Cardiac muscle cell (in vitro differentiated cells and primary cell): ENCODE measurements at places on chromosomes 2 and 18. TPM values are rescaled to one million over a fixed set of nuclear protein-coding genes. Genes with fewer than 3 reads are reported as not detected.

GRCh38 chr2:176283291-176284068 is 14.2 kb downstream of the MTX2 start:
- DNase-seq, result peak; percentile 36

DNA sequence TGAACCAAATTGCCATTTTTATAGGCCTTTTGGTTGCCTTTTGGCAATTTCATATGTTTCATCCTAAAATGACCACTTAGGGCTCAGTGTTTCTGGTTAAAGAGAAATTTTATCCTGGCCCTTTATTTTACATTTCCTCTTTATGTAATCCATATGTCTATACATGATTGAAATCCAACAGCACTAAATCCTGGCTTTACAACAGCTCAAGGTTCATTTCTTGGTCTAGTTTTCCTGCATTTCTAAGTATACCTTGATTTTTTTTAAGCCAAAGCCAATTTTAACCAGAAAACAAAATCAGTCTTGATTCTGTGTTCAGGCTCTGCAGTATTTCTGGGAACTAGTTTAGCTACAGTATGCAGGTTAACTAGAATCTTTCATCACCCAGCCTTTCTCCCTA is 11.7 kb downstream of the FZD5 start:
- no peak for DNase-seq

DNA sequence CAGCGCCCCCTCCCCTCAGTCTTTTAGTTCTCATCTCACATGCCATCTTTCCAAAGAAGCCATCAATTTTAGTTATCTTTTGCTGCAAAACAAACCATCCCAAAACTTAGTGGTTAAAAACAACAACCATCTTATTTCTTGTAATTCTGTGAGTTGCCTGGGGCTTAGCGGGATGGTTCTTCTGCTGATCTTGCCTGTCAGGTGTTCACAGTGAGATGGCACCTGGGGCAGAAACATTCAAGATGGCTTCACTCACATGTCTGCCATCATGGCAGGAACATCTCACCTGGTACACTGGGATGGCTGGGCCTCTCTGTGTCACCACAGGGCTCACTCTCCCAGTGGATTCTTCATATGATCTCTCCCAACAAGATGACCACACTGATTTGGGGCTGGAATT is 144.5 kb upstream of the MSH6 start:
- no peak for DNase-seq

DNA sequence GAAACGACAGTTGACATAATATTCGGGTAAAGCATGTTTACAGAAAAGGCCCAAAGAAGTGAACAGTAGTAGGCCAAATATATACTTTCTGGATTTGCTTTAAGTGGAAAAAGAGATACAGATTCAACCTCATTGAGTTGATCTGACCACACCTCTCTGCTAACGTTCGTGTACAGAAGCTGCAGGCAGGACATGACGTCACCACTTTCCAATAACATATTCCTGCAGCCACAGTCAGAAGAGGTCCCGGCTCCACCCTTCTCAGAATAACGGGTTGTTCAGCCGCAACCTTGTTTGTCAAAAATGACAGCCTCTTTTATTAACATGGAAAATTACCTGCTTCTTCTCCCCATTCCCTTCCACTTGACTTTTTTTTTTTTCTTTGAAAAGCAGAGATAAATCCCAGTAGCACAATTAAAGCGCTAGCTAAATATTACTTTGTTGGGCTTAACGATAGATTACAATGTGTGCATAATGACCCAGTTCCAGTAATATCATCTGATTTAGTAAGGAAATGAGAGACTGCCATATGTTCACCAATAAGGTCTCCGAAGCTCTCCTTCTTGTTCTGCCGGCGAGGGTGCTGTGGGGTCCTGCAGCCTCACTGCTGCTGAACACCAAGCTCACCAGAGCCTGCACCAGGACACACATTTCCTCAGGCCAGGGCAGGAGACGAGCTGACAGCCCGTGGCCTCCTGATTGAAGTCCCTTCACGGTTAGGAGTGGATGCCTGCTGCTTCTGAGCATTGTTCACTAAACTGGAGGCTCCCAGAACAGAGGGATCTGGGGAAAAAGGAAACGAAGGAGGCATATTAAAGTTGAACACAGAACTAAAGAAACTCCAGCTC is 451.0 kb upstream of the SALL3 start:
- peak; percentile 38 for DNase-seq

- DNase-seq, result no peak
Observed at GRCh38 chr2:233811087-233811486, 33.0 kb downstream of the MROH2A start.

DNA sequence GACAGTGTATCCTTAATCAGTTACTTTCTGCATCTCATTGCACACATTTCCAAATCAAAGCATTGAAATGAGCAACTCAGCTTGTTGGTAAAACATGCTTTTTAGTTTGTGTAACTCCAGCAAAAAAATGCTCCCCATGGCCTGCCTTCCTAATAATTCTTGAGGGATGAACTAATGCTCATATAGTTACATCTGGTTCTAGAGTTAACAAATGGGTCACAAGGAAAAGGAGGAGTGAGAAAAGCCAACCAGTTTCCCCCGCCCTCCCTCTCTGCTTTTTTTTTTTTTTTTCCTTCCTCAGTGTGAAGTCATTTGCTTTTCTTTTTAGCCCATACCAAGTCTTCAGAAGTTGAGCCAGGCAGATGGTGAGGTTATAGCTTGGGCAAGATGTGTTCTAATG is 231.7 kb downstream of the MTX2 start:
- DNase-seq, result no peak

- DNase-seq, result no peak
Observed at GRCh38 chr18:3717376-3718025, 267.5 kb downstream of the TGIF1 start.

DNA sequence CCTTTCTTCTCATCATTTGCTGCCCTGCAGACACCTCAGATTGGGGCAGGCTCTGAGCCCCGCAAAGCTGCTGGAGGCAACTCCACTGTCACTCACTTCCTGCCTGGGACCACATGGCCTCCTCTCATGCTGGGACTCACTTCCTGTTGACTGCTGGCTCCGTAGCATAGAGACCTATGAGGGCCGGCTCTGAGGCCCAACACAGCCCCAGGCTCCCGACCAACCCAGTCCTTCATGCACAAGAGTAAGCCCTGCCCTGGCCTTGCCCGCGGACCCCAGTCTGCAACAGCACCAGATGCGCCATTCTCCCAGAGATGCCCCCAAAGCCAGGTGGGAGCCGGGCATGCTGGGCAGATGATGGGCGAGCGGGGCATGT is 55.7 kb downstream of the DNMT3A start:
- DNase-seq, result no peak

YES1 gene
- 96.0 and 124 TPM in 2 replicates for total RNA-seq

DNA sequence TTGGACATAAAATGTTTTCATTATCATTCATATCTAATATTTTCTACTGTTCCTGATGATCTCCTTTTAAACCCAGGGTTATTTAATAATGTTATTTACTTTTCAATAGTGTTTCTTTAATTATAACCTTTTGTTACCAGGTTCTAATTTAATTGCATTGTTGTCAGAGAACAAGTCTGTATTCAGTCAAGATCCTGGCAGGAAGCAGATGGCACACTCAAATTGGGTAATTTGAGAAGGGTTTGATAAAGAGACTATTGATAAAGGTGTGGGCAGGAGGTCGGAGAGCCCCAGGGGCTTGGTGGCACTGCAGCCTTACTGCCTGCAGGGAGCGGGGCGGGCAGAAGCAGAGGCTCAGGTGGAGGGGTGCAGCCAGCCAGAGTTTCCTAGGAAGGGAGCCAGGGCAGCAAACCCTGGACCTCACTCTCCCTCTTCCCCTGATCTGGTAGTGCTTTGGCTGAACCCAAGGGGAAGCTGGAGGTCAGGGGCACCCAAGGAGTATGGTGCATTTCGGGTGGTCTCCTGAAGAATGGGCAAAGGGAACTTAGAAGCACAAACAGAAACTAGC is 2.3 kb upstream of the KIF1A start:
- no peak for DNase-seq

- no peak for DNase-seq
Observed at GRCh38 chr2:102229141-102229769, 42.4 kb downstream of the IL1RL2 start.

DNA sequence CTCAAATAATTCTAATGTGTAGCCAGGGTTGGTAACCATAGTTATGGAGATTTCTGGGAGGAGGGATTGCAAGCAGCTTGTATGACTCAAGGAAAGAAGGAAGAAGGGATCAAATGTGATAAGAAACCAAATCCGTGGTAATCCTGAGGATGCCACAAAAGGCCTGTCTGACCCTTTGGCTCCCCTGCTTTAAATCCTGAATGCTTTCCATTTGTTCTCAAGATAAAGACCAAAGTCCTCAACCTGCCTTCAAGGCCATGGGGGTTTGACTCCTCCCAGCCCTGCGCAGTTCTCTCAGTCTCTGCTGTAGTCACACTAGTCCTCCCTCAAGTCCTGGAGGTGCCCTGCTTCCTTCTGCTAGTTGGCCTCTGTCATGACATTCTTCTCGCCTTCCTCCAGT is 74.0 kb downstream of the SUMO1 start:
- peak; percentile 24 for DNase-seq

DNA sequence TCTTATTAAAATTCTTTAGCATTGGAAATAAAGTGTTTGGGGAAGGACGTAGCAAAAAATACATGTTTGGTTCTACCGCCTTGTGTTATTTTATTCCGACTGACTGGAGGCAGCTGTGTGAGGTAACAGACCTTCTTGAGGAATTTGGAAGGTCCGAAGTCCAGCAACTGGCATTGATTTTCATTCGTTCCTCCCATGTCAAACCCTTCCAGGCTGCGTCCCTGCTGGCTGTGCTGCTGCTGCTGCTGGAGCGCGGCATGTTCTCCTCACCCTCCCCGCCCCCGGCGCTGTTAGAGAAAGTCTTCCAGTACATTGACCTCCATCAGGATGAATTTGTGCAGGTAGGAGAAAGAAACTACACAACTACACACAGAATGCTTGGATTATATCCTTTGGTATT is 21.8 kb downstream of the CNDP1 start:
- no peak for DNase-seq

DNA sequence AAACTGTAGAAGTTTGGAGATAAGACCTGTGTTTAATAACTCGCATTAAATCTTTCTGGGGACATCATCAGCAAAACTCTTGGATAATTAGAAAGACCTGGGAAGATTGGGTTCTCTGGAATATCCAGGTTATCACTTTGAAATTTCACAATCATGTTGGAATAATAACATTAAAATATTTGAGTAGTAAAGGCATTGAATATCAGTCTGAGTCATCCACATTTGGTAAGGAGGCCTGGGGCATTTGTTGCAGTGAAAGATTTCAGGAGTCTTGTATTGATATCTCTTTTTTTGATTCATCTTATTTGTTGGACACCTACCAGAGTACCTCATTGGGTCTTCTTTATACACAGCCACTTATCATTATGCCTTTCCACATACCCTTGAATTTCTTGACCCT is 95.9 kb downstream of the EPB41L5 start:
- no peak for DNase-seq

GRCh38 chr2:215906458-215906857 is 106.9 kb downstream of the MREG start:
- no peak for DNase-seq

- DNase-seq, result no peak
Observed at GRCh38 chr2:186934420-186934819, 85.5 kb upstream of the ZSWIM2 start.

DNA sequence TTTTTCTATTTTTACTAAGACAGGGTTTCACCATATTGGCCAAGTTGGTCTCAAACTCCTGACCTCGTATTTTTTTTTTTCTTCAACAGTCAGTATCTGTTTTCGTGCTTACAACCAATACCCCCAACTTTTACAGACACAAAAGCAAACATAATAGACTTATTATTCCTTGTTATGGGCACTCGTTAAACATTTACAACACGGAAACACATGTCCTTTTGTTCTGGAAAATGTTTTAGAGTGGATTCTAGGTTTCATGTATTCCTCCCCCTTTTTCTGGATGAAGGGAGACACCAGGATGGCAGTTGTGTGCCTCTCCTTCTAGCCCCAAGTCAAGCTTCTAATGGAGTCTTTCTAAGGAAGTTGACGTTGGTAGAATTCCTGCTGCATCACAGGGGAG is 88.8 kb downstream of the CD226 start:
- DNase-seq, result no peak

SLC35F6 gene
- 11.2 and 21.4 TPM in 2 replicates for total RNA-seq

CABLES1 gene
- 3.8 and 4.9 TPM in 2 replicates for total RNA-seq

- peak; percentile 34 for DNase-seq
Observed at GRCh38 chr18:21904856-21905255, 164.3 kb downstream of the MIB1 start.

DNA sequence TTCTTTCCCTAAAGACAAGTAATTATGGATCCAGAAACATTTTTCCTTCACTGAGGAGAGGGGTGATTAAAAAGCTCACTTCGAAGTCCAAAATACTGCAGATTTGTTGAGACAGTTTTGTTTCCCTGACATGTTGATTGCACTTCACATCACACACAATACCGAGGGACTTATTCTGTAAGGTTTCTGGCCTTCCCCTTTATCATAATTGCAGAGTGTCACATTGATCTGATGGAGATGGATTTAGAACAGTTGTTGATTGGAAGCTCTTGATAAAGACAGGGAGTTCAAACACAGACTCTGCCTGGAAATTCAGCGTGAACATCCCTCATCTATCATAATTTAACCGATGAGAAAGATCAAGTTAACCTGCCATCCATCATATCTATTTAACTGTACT is 163.6 kb downstream of the PTPRM start:
- DNase-seq, result no peak

DPP4 gene
- total RNA-seq, result not detected in 2 replicates

DNA sequence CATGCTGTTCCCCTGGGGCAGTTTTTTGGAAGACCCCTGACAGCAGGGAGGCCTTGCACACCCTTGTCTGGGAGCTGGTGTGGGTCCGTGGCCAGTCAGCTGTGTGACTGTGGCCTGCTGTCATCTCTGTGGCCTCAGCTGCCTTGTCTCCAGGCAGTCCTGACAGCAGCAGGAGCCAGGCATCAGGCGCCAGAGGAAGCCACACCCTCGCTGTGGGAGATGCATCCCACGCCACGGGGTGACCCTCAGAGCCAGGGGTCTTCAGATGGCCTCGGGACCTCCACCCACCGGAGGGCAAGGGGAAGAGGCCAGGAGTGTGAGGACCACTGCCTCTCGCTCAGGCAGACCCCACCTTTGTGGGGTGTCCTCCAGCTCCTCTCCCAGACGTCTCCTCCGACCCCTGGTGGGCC is 5.0 kb downstream of the BOK start:
- no peak for DNase-seq

GRCh38 chr18:76177160-76177559 is 317.9 kb downstream of the ZNF516 start:
- no peak for DNase-seq

DNA sequence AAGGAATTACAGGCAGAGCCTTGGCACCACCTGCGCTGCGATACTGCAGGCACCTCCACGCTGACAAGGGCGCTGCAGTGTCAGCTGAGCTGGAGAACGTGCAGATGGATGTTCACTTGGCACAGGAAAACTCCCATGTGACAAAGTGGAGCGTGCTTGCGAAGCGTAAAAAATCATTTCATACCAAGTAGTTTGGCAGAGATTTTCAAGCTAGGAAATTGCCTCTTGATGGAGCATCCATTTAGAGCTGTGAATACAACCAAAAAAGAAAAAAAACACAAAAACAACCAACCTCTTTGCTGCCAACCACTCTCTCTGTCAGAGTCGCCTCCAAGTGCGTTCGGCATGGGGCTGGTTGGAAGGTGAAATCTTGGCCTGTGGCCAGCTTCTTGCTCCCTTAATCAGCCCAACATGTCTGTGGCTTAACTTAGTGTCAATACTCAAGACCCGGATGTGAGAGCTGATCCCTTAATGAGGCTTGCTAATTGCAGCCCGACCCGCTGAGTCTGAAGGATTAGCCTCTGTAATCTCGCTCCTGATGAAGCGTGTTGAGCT is 38.1 kb downstream of the ACOXL start:
- no peak for DNase-seq
